ENCODE measurements at places on chromosomes 4 and X. TPM values are rescaled to one million over a fixed set of nuclear protein-coding genes. Genes with fewer than 3 reads are reported as not detected.

The IL2 gene
- not detected for total RNA-seq

The THAP6 gene
- total RNA-seq = 6.9 TPM

The GPR173 gene
- total RNA-seq = 9.8 TPM

The XG gene
- total RNA-seq = under 0.01 TPM

The CT45A5 gene
- total RNA-seq = not detected

The CRMP1 gene
- 16.0 TPM for total RNA-seq

The KCND1 gene
- 2.4 TPM for total RNA-seq

The FGF16 gene
- total RNA-seq = 0.13 TPM

The PRAF2 gene
- 27.6 TPM for total RNA-seq

The TLR6 gene
- 1.8 TPM for total RNA-seq
